ENCODE measurements at places on chromosomes 6 and 20.

- DNase-seq = no peak
Observed at GRCh38 chr6:159758031-159759001, 3.5 kb upstream of the ACAT2 start.

DNA sequence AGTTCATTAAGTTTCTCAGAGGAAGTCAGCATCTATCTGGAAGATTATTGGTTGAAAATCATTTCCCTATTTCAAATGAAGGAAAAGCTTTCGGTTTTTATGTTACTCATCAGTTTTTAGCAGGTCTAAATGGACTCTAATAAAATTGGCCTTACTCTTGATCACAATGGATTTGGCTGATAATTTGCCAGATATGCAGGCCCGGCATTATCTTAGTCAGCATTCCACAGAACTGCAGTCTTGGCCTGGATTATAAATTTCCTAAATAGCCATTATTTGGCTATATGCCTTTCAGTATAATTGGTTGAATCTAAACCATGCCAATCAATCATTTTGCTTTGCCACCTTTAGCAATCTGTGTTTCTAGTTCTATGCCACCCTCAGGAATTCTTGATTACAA, 91.7 kb upstream of the KCNQ5 start:
- DNase-seq = no peak

DNA sequence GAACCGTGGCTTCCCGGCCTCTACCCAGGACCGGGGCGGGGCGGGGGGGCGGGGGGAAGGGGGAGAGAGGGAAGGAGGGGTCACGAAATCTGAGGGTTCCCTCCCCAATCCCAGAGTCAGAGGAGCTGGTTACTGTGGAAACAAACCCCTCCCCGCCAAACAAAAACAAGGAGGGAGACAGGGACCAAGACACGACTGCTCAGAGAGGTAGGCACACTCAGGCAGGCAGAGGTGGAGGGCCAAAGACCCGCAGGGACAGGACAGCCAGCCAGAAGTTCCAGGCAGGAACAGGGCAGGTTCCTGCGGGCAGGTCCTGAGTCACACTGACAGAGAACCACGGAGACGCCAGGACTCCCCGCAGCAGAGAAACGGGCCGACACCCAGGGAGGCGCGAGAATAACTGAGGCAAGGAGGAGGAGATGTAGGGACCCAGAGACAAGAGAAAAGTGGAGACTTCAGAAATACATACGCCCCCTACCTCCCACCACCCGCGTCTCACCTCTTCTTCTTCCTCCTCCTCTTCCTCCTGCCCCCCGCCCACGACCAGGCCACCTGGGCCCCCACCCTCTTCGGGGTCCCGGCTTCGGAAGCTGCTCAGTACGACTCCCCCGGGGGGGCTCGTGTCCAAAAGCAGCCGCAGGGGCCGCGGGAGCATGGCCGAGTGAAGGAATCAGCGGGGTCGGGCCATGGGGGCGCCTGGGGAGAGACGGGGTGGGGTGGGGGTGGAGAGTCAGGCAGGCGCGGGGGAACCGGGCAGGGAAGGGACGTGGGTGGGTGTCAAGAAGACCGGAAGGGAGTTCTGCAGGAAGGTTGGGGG, 578 bp downstream of the RGL2 start:
- DNase-seq = peak; percentile 88

- no peak for DNase-seq
Observed at GRCh38 chr20:44211177-44212039, 837 bp upstream of the OSER1 start.

GRCh38 chr6:12327391-12327790, 37.2 kb downstream of the EDN1 start:
- no peak for DNase-seq

DNA sequence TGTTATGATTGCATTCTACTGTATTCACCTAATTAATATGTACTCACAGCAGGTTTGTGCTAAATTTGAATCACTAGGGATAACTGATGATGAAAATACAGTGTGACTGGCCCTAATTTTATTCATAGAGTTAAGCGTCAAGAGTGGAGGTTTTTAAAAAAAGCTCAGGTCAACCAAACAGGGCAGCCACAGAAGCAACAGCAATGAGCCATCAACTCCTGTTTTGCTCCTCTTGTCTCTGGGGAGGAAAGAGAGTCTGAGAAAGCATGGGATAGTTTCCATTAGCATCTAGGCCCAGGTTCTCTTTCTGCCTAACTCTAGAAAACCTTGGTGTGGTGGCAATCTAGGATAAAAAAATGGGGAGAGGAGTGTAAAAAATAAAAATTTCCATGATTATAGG, 122.1 kb downstream of the OGFRL1 start:
- DNase-seq = no peak

- DNase-seq = no peak
Observed at GRCh38 chr6:107965746-107966145, 7.7 kb upstream of the SEC63 start.

DNA sequence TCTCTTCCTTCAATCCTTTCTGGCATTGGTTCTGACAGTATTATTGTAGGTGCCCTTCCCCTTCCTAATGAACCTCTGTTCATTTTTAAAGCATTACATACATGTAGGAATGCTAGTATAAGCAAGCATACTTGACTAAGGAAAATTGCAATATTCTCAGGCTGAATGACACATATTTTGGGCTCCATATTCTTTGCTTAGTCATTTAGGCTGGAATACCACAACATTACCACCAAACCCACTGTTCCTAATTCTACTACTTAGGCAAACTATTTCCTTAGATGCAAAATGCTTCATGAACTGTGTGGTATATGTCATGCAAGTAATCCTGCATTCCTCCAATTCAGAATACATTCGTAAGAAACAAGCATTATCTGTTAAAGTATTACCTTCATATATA, 113.9 kb downstream of the PRDM1 start:
- no peak for DNase-seq

DNA sequence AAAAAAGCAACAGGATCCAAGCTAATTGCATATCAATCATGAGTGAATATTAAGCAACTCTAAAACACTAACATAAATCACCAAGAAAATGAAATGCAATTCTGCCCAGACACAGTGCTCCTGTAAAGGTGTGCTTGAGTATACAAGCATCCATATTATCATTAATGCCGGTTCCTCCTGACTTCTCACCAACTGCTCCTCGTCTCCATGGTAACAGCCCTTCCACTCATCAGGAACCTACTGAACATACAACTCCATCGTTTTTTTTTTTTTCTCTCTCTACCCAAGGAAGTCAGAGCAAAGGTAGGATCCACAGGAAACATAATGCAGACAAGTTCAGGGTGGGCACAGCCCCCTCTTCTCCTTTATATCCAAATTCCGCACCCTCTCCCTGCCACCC, 12.4 kb downstream of the GABBR1 start:
- DNase-seq = no peak

GRCh38 chr6:169366258-169366901, 112.7 kb upstream of the THBS2 start:
- no peak for DNase-seq

GRCh38 chr6:157269261-157269794, 54.0 kb downstream of the TMEM242 start:
- no peak for DNase-seq

- DNase-seq = no peak
Observed at GRCh38 chr20:62318400-62319345, 15.9 kb downstream of the ADRM1 start.

GRCh38 chr20:8997701-8998117, 71.2 kb upstream of the PLCB4 start:
- DNase-seq = no peak

- DNase-seq = no peak
Observed at GRCh38 chr6:121008553-121008952, 325.7 kb downstream of the TBC1D32 start.

GRCh38 chr20:17502105-17502504, 29.1 kb downstream of the BFSP1 start:
- DNase-seq = no peak

GRCh38 chr6:4587171-4587570, 189.0 kb upstream of the CDYL start:
- no peak for DNase-seq

GRCh38 chr6:160519603-160520042, 144.5 kb downstream of the LPA start:
- peak; percentile 79 for DNase-seq

DNA sequence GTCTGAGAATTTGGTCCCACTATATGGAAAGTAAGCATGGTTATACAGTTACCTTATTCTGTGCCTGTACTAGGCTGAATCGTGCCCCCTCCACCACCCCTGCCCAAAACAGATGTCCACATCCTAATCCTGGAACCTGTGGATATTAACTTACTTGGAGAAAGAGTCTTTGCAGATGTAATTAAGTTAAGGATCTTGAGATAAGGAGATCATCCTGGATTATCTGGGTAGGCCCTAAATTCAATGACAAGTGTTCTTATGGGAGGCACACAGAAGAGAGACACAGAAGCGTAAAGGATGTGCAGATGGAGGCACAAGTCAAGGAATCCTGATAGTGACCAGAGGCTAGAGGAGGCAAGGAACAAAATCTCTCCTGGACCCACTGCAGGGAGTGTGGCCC, 116.7 kb upstream of the MAN1A1 start:
- no peak for DNase-seq

DNA sequence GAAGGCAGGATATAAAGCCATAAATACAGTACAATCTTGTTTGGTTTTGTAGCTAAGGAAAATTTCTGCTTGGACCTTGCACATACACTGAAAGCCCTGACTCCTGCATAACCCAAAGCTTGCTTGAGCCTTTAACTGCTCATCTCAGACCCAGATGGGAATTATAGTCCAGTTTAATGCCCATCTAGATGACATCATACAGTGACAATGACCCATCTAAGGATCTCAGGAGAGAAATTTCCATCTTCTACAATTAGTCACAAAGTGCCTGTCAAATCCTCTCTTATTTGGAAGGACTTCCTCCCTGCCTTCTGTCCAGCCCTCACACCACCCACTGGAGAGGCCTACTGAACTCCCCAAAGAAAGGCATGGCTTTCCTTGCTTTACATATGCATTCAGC, 69.3 kb downstream of the BTBD3 start:
- no peak for DNase-seq

DNA sequence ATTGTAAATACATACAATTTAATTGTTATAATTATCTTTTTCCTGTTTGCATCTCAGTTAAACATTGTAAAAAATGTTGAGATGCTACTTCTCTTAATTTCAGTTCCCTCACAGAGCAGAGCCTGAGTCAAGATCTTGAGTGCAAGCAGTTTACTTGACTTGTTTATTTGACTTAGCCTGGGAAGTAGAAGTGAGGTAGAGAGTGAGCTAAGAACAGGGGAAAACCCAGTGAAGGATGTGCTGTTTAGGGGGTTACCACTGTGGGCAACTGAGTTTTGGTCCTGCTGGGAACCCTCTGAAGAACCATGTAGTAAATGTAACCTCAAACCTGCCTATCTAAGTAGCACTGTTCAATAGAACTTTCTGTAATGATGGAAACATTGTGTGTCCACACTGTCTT, 495.2 kb upstream of the FLRT3 start:
- DNase-seq = no peak

- no peak for DNase-seq
Observed at GRCh38 chr20:44183282-44183681, 3.7 kb downstream of the JPH2 start.

GRCh38 chr6:166005944-166006899, 161.4 kb downstream of the TBXT start:
- no peak for DNase-seq

Data from CD4-positive, alpha-beta T cell treated with Interleukin-2 at 100 ng/mL for 4 hours (primary cell).